ENCODE measurements at places on chromosomes 5 and 9.

GRCh38 chr9:132516911-132517310 is 65.5 kb upstream of the BARHL1 start:
- DNase-seq, result no peak

GRCh38 chr5:168324859-168325630 is 33.6 kb downstream of the WWC1 start:
- DNase-seq, result no peak

DNA sequence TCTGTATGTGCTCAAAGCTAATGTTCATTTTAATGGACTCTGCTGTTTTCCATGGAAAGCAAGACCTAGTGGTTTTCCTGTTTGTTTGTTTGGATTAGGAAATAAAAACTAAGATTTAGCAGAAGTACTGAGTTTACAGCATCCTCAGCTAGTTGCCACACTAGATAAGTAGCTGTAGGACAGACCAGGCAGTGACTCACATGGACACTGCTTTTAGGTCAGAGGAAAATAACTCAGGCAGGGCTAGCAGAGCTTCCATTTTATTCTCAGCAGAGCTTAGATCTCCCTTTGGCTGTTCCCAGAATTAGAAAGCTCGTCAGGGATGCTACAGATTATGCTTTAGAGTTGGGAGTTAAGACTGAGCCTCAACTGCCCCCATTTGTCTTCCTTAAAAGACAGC is 204.4 kb downstream of the SH3GL2 start:
- DNase-seq, result no peak

GRCh38 chr5:146450002-146450401 is 2.9 kb downstream of the TCERG1 start:
- no peak for DNase-seq

DNA sequence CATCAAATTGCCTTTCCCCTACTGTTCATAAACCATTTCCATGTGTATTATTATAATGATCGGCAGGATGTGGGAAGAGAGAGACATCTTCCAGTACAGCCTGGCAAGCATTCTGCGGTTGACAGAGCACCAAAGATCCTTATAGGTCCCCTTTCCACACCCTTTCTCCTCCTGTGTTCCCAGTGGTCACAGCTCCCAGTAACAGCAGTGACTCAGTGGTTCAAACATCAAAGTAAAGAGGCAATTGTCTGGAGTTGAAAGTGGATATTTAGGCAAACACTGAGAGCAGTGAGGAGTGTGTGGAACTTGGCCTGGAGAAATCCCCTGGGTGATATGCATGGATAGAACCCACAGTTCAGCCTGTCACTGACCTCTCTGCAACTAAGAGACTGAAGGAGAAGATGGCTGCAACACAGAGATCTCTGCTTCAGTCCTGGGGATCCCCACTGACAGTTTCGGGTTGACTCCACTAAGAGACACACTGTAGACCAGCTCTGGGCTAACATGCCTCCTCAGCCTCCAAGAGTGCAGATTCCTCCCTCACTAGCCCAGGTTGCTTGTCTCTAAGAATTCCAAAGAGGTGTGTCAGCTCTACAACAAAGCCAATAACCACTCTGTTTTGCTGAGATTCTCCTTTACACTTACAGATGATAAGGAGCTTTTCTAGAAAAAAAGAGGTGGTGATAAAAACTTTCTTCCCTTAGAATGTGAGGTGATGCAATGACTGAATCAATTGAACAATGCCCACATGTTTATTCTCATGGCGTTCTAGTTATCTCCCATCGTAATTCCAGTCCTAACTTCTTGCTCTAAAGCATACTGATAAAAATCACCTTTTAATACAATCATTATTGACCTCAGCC is 94.4 kb upstream of the IL6ST start:
- DNase-seq, result no peak

DNA sequence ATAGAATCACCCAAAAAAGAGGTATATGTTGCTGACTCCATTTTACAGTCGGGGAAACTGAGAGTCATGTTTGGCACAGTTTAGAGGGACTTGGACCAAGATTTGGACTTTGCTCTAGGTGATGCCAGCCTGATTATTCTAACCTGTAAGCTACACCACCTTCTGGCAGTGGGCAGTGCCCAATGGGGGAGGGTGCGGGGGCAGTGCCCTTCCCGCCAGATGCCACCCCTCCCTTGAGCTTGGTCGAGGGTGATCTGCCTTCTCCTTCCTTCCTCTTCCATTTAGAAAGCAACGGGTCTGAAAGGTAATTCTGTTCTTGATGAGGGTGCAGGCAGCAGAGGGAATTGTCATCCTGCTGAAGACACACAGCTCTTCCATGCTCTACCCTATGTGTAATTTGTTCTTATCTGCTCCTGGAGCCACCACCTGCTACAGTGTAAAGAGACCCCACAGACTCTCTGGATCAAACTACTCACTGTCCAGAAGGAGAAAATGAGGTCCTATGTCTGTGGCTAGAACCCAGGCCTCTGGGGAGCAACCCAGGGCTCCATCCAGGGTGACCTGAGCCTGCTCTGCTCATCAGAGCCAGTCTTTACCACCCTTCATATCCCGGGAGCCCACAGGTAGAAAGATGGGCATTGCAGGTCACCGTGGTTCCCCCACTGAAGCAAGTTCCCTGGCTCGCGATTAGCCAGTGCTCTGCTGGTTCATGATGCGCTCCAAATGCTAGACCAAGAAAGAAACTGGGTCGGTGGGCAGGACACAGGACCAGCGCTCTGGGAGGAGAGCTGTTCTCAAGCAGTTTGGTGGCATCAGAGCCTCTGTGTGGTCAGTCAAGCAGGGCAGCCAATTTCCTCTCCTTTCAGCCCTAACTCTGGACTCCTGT is 156.2 kb downstream of the RGS3 start:
- DNase-seq, result no peak

DNA sequence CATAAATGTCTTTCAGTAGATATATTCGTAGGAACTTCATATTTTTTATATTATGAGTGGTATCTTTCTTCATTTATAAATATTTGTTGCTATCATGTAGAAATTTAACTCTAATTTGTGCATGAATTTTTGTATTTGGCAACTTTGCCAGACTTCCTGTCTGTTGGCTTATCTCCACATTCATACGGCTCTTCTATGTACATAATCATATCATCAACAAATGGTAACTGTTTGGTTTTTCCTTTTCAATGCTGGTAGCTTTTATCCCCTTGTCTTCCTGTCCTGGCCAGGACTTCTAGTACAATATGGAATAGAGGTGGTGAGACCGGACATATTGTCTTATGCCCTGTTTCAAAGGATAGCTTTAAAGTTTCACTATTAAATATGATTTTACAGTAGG is 132.3 kb upstream of the COL5A1 start:
- DNase-seq, result no peak

- DNase-seq, result no peak
These were observed 198.3 kb downstream of the AUH start for GRCh38 chr9:91163444-91163772.

DNA sequence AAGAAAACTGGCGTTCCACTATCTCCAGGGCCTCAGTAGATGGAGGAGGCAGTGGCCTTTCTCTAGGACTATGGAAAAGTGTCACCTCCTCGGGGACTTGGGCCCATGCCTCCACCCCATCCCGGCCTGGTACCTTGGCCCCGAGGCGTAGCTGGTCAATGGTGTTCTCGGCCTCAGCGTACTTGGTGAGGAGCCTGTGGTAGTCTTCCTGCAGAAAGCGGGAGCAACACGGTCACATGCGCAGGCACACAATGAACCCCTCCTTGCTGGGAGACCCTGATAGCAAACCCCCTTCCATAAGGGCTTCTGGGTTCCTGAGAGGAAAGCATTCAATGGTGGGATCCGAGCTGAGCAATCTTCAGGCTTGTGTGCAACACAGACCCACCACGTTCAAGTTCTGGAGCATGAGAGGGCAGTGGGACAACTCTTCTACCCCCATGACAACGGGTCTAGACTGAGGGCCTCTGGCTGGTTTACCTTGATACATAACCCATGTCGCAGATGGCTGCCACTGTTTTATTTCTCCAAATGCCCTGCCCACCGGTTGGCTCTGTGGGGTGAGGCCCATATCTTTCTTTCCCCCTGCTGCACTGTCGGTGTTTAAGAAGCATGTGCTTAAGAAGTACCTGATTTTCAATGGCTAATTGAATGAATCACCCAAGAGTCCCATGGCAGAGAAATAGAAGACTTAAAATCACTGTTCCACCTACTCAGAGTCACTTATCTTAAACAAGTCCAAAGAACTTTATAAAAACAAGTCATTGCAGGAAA is 13.6 kb downstream of the AKNA start:
- DNase-seq, result no peak

DNA sequence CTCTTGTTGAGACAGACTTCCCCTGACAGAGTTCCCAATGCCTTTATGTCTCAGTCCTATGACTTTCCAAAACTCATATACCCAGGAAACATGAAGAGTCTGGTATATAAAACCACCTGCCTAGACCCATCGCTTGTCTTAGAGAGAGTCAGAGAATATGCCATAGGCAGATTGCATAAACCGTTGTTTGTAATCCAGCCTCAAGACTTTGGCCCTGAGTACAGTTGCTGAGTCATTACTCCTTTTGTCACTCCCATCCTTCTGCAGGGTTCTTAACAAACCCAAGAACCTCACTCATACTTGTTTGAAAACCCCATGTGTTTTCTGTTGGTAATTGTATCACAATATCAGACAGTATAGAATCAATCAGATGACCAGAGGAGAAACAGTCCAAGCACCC is 616.3 kb downstream of the SLCO4C1 start:
- DNase-seq, result no peak

- no peak for DNase-seq
These were observed 64.9 kb downstream of the CDC42SE2 start for GRCh38 chr5:131328536-131329285.

DNA sequence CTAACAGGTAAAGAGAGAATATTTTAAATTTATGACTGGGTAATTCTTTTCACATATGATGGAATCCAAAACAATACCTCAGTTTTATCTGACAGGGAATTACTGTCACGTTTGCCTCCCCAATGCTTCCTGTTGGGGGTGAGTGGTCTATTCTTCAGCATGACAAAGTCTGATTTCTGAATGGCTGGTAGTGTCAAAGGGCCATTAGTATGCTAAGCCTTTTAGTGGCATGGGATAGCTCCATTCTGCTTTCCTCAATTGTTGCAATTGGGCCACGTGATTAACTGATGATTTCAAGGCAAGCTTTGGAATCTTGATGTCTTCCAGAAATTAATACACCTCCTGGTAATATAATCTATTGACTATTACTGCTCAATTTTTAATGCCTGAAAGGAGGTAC is 14.7 kb upstream of the NDUFS4 start:
- DNase-seq, result no peak

GRCh38 chr5:34530637-34531036 is 125.5 kb upstream of the RAI14 start:
- DNase-seq, result no peak

GRCh38 chr5:143574236-143574635 is 170.8 kb upstream of the NR3C1 start:
- DNase-seq, result no peak

DNA sequence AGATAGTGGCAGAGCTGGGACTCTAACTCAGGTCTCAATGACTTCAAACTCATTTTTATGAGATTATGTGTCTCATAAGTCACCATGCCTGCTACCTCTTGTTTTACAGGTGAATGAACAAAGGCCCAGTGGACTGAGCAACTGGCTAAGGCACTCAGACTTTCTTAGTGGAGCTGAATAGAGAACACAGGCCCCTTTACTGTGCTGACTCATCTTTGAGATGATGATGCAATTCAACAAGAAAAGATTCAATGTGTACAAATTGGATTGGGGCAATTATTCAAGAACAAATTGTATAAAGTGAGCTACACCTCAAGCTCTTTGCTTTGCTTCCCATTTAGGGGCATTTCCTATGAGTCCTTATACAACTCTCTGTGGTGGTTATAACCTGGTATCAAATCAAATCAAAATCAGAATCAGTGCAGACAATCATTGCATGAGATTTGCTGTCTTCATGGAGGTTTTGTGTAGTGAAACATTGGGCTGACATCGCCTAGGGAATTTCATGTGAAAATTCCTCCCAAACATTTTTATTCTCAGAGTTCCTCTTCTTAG is 84.3 kb upstream of the PPP2R2B start:
- DNase-seq, result no peak

DNA sequence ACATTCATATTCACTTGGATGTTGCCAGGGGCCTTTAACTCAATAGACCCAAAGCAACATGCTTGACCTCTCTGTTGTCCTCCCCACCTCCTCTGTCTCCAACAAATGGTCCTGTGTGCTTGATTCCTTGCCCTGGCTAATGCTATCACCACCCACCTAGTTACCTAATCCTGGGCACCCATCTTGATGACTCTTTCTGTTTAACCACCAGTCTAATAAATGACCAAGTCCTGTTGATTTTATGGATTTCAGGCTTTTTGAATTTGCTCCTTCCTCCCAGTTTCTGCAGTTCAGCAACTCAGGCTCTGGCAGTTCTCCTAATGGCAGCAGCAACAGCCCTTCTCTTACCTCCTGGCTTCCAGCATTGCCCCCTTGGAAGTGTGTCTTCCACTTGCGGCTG is 246.3 kb upstream of the KLF4 start:
- DNase-seq, result no peak

- DNase-seq, result no peak
These were observed 174.0 kb upstream of the IL12B start for GRCh38 chr5:159504106-159504856.

DNA sequence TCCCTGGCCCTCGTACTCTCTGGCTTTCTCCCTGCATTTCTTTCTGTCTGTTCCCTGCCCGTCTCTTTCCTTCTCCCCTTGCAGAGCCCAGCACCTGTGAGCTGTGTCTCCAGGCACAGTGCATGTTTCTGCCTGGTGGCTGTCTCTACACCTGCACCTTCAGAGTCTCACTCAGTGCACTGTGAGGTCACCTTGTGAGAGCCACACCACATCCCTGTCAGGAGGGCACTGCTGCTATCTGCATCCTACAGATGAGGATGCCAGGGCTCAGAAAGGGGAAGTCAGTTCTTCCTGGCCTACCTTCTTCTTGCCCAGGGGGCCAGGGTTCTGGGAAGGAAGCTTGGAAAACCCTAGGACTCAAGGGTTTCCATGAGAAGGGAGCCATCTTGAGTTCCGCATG is 69.7 kb upstream of the NEURL1B start:
- no peak for DNase-seq

DNA sequence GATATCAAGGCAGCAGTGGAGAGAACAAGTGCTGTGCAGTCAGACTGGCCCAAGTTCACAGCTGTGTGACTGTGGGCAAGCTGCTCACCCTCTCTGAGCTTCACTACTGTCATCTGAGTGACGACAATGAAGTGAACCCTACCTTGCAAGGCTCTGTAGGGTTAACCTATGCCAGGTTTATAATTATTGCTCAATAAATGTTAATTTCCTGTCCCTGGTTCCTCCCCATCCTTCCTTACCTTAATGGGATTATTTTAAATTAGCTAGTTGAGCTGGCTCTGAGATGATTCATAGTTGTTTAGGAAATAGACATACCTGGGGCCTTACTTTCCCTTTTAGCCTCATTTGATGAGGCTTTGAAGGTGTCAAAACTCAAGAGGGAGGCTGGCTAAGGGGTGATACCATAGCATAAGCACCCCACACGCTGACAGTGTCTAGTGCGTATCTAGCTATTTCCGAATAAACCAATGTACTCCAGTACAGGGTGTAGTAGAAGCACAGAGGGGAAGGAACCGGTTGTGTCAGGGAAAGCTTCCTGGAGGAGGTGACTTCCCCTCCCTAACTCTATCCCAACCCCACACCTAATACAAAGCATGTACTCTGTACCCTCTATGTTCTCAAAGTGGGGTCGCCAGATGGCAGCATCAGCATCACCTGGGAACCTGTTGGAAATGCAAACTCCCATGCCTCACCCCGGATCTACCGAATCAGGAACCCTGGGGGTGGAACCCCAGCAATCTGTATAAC is 63.3 kb upstream of the SLC25A51 start:
- no peak for DNase-seq

Data from GF-D8 (cell line).